ENCODE measurements at places on chromosomes 13 and 19.

GRCh38 chr13:84137292-84137691 is 255.0 kb upstream of the SLITRK1 start:
- DNase-seq, result peak; percentile 22

DNA sequence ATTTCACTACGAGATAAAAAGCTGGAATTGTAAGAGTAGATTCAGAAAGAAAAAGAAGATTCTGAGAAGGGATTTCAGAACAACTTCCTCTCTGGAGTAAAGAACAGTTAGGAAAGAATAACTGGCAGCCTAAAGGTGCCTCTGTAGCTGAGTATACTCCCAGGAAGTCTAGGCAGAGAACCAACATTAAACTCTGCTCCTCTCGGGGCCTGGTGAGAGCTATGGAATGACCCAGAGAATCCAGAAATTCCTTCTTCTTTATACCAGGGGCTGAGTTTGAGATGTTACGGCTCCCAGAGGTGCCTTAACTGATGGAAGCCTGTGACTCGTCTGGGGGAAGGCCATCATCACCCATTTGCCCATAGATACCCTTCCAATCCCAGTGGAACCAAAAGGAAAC is 39.1 kb downstream of the FAM216B start:
- no peak for DNase-seq

DNA sequence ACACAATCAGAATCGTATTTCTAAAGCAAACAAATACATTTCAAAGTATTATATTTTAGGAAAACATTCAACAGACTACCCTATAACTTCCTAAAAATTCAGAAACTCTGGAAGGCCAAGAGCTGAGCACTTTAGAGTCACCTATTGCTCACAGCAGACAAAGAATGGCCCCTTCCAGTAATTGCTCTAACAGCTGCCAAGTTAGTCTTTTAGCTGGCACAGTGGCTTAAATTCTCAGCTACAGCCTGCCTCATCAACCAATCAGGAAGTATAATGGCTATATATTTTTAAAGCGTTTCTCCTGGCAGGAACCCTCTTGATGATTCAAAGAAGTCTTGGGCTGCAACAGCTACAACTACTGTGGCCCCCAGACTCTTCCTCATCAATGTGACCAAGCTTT is 14.9 kb upstream of the SLITRK5 start:
- DNase-seq, result no peak

- DNase-seq, result no peak
These were observed 5.7 kb upstream of the F10 start for GRCh38 chr13:113116871-113117271.

- DNase-seq, result no peak
These were observed 340.0 kb downstream of the DCT start for GRCh38 chr13:94139393-94139995.

DNA sequence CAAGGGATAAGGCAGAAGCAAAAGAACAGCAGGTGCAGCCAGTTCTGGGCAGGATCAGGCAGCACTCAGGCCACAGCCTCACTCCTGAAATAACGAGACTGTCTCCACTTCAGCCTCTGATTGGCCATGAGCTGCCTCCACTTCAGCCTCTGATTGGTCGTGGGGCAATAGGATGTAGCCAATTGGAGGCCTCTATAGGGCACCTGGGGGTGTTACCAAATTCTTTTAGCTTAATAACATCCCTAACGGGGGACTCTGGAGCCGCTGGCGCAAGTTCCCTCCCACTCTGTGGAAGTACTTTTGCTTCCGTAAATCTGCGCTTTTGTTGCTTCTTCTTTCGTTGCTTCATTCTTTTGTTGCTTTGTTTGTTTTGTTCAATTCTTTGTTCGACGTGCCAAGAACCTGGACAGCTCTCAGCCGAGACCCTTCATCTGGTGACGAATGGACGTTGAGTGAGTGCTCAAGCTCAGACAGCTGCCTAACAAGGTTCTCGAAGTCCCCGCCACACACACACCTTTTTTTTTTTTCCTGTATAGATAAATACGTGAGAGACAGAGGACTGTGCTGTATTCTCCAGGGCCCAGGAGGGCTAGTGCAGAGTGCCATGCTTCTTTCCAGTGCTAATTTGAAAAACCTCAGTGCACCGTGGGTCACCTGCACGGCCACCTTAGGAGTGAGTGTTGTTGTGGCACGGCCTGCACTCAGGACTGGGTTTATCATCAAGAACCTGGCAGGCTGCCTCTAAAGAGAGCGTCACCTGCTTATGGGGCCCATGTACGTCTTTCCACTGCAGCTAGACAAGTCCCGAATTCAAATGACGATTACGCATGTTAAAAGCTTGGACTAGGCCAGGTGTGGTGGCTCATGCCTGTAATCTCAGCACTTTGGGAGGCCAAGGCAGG is 32.0 kb upstream of the TUBGCP3 start:
- DNase-seq, result no peak

DNA sequence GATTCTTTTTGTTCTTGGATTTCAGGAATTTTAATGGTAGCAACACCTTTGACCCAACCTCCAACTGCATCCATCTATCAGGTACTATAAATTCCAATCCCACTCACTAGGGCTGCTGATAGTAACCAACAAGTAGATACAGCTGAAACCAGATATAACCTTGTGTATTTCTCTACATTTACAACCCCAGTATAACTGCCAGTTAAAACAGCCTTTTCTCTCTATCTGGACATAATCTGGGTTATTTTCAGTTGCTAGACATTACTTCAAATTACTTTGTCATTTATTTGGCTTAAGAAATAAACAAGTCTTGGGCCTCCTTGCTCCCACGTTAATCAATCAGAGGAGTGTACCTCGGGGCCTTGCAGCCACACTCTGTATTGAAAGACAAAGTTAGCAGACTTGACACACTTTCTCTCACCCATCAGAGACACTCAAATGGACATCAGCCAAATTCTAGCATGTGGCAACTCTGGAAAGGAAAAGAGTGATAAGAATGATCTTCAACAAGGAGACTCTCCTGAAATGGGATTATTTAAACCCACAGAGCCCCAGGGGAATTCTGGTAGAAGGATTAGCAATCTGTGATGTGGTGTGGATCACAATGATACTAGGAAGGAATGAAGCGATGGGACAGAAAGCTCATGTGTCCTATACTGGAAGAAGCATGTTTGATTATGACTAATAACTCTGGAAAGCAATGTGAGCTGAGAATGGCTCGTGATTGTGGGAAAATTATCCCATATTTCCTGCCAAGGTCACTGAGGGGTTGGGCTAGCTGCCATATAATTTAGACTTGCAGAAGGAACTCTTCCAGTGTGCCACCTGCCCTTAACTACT is 157.5 kb downstream of the FLT1 start:
- no peak for DNase-seq

- no peak for DNase-seq
These were observed 86.2 kb downstream of the IRS2 start for GRCh38 chr13:109700176-109700575.

DNA sequence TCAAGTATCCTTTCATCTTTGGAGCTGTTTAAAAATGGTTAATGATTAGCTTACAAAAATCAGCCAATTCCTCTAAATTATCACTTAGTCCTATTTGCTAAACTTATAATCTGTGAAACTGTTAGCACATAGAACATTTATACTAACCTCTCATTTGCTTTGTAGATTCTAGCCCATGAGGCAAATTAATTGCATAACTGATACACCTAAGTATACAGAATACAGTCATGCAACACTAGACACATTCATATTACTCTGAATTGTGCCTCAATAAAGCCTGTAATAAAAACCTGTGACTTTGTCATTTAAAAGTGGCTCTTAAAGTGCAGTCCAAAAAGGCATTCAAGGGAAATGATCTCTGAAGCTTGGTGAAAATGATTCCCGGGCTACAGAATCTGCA is 21.0 kb downstream of the SERPINE3 start:
- DNase-seq, result no peak

DNA sequence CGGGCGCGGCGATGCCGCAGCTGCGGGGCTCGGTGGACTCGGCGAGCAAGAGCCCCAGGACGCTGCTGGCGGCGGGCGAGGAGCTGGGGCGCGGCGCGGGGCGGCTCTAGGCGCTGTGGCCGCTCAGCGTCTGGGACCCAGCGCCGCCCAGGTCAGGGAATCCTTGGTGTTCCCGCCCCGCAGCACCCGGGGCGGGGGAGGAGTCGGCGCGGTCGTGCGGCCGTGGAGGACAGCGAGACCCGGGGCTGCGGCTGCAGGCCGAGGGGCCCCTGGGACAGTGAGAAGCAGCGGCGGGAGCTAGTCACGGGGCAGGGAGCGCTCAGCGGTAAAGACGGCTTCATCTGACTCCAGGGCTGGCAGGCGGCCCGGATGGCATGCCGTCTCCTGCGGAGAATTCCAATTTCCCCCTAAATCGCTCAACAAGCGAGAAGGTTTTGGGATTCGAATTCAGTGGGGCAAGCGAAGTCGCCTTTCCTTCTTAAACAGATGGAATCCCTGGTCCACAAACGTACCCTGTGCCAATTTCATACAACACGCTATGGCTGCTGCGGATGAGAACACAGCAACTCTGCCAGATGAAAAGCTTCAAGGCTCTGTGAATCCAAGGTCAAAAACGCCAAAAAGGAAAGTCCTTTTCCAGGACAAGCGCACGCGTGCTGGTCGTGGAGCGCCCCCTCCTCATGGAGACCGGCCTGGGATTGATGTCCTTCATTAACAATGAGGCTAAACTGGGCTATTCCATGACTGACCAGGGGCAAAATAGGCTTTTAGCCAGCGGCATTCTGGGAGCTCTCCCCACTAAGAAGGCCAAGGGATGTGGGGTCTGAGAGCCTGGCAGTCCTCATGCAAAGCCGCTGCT is 4.2 kb upstream of the ZSCAN4 start:
- DNase-seq, result no peak

DNA sequence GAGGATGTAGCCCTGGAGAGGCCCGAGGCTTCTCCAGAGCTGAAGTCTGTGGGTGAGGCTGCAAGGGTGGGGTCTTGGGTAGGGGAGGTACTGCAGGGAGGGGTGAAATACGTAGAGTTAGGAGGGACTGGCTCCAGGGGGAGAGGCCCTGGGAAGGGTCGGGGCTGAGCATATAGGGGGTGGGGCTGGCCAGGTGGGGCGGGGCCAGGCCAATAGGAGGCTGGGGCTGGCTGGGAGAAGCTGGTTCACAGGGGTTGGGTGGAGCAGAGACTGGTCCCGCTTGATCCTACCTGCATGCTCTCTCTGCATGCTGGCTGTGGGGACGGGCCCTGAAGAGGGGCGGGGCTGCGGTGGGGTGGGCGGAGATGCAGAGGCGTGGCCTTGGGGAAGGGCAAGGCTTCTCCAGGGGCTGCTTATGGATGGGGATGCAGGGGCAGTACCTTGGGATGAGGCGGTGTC is 51.9 kb downstream of the CELF5 start:
- DNase-seq, result peak; percentile 20

DNA sequence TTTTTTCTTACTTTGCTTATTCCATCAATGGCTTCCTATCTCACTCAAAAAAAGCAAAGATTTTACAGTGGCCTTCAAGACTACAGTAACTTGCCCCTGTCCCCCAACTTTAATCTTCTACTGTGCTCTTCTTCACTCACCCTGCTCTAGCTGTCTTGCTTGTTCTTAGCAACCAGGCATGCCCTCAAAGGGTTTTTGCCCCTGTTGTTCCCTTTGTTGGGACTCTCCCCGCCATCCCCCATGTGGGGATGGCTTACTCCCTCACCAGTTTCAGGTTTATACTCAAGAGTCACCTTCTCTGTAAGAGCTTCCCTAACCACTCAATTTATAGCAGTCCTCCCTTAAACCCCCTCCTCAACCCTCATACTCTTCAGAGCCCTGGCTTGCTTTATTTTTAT is 5.4 kb downstream of the MTMR6 start:
- DNase-seq, result no peak

DNA sequence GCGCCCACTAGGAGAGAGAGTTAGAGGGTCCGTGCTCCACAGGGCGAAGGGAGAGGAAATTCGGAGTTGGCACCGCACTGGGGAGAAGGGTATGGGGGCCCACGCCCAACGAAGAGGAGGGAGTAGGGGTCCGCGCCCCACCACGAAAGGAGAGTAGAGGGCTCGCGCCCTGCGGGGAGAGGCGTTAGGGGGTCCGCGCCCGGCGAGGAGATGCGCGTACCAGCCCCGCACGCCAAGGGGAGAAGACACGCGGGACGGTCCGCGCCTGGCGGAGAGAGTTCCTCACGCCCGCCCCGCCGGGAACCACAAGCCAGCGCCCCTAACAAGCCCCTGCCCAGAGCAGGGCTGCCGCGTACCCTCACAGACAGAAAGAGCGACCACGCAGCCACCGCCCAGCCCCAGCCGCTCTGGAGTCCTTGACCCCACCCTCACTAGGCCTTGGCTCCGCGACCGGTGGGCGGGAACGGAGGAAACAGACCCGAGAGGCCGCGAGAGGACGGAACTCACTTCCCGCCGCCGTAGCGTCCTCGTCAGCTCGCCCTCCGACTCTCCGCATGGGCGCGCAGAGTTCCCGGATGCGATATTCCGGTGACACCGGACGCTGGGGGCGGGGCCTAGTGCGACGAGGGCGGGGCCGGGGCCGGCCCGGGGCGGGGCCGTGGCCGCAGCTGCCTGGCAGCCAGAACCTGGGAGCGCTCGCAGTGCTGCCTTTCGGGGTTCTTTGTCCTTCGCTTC is 20.0 kb upstream of the ZSCAN18 start:
- DNase-seq, result no peak

GRCh38 chr19:15829306-15829698 is 13.8 kb upstream of the OR10H1 start:
- DNase-seq, result no peak

DNA sequence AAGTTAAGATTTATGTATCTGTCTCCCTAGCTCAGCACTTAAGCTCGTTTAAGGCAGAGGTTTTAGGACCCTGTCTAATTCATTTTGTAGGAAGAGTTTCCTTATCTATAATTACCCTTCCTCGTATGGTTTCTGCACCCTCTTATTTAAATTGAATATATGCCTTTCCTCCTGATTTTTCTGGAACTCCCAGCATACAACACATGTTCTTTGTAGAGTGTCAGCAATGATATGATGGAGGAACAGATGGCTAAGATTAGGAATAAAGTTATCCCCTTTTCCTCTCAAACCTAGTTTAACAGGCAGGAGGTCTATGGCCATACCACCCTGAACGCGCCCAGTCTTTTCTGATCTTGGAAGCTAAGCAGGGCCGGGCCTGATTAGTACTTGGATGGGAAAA is 359.5 kb downstream of the PCDH17 start:
- no peak for DNase-seq

DNA sequence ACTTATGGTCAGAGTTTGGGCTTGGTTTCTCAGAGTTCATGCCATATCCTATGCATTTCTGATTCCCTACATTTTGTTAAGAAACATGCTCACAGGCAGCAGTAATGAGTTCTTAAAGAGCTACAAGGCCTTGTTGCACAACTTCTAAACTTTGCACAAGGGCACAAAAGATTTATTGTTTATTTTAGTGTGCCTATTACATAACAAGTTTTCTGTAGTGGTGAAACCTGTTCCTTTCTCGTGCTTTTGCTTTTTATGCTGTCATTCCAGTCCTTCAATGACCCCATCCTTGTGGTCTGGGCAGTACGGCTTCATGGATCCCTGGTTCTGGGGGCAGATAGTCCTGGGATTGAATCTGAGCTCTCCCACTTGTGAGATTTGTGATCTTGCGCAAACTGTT is 17.8 kb downstream of the ZNF507 start:
- DNase-seq, result no peak
